ENCODE measurements at places on chromosomes 6 and 20.

- no peak for DNase-seq
Measured at GRCh38 chr6:89350281-89350966, 2.1 kb downstream of the UBE2J1 start.

DNA sequence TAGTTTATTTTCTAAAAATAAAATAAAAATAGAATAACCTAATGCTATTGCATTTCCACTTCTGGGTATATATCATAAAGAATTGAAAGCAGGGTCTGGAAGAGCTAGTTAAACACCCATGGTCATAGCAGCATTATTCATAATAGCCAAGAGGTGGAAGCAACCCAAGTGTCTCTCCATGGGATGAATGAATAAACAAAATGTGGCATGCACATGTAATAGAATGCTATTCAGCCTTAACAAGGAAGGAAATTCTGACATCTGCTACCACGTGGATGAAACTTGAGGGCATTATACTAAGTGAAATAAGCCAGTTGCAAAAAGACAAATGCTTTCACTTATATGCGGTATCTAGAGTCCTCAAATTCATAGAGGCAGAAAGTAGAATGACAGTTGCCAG, 130.8 kb downstream of the TIAM2 start:
- DNase-seq = no peak

GRCh38 chr6:107601406-107601805, 111.5 kb downstream of the SOBP start:
- no peak for DNase-seq

- no peak for DNase-seq
Measured at GRCh38 chr6:31830886-31831335, 3.4 kb downstream of the HSPA1B start.

GRCh38 chr6:36840432-36841403, 1.5 kb upstream of the CPNE5 start:
- DNase-seq = no peak

DNA sequence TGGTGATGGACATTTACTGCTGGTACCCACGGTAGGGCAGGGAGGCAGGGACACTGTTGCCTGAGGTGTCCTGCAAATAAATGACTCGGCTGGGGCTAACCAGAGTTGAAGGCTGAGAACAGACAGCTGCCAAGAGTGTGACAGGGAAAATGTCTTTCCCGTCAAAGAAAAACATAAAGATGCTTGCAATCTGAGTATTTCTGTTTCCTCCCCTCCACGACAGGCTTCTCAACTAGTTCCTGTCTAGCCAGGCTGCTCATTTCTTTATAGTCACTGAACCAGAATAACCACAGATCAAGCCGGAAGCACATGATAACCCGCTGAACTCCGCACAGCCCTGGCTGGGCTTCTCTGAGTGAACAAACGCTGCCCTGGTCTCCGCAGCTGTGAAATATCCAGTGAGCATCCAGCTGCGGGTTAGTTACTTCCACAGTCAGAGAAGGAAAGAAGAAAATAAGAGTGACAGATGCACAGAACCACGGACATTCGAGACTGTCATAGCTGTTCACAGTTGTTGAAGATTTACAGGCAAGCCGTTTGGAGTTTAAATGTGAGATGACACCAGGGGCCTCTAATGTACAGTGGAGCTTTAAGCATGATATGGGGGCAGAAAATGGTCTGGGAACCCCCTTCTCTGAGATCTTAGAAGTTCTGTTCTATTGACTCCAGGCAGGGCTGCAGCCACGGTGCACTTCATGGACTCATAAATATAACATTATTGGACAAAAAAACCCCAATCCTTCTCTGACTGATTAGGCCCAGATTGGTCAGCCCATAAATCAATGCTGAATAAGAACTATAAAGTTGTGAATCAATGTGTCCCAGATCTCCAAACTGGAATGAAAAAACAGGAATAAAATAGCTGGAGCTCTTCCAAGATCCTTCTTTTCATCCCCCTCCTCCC, 299.9 kb upstream of the SUPT3H start:
- no peak for DNase-seq

DNA sequence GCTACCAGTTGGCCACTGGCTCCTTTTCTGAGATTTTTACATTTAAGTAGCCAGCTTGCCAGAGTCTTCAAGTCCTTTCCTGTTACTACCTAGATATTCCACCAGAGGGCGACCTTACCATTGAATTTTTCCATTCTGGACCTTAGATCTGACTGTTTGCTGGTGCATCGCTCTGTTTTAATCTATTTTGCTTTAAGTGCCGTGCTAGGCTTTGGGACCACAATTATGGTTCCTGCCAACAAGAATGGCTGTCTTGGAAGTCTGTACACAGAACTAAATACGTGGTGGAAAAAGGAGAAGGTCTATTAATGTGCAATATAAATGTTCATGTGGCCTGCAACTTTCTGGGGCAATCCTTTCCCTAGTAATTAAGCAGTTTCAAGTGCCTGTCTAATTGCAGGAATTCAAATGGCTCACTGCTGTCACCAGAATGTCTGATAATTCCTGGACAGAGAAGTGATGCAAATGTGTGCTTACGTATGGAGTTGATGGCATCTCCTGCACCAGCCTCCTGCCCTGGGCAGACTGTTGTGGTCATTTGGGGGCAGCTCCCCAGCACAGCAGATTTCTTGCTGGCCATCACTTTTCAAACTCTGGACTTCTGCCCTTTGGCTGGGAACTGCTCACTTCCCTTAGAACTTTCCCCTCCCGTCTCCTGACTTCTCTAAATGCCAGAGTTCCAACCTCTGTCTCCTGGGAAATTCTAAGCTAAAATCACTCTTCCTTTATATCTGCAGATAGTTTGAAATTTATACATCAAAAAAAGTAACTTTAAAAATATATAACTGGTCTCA, 5.6 kb upstream of the HLA-DOA start:
- DNase-seq = no peak

DNA sequence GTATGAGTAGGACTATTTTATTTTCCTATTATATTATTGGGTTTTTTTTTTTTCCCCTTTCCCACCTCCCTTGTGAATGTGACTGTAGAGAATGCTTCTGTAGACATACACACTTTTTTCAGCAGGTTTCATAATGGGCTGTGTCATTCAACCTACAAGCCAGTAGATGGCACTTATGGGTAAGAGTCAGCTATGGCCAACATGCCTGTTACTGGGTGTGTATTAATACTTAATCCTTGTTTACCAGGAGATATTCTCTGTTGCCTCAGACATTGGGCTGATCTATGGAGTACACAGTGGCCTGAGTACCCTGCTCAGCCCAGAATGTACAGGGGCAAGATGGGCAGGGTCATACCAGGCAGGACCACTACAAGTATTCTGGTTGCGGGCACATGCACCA, 382.5 kb downstream of the EPHA7 start:
- DNase-seq = no peak

DNA sequence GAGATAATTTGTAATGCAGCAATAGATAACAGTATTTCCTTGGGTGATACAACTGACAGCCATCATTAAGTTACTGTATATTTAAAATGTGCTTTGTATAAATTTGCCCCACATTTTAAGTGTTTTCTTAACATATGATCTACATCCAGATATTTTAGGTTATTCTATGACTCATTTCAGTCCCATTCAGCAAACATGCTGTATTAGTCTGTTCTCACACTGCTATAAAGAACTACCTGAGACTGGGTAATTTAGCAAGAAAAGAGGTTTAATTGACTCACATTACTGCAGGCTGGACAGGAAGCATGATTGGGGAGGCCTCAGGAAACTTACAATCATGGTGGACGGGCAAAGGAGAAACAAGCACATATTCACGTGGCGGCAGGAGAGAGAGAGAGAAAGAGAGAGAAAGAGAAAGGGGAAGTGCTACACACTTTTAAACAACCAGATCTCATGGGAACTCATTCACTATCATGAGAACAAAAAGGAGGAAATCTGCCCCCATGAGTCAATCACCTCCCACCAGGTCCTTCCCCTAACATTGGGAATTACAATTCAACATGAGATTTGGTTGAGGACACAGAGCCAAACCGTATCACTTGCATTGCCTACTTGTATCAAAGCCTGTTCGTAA, 9.6 kb upstream of the CHD6 start:
- DNase-seq = no peak

- no peak for DNase-seq
Measured at GRCh38 chr6:48996461-48997119, 466.5 kb downstream of the MMUT start.

GRCh38 chr6:79188107-79188506, 46.4 kb downstream of the HMGN3 start:
- no peak for DNase-seq

GRCh38 chr20:63620991-63621390, 5.9 kb downstream of the GMEB2 start:
- DNase-seq = no peak

- DNase-seq = no peak
Measured at GRCh38 chr6:125421836-125422235, 120.1 kb upstream of the HDDC2 start.

DNA sequence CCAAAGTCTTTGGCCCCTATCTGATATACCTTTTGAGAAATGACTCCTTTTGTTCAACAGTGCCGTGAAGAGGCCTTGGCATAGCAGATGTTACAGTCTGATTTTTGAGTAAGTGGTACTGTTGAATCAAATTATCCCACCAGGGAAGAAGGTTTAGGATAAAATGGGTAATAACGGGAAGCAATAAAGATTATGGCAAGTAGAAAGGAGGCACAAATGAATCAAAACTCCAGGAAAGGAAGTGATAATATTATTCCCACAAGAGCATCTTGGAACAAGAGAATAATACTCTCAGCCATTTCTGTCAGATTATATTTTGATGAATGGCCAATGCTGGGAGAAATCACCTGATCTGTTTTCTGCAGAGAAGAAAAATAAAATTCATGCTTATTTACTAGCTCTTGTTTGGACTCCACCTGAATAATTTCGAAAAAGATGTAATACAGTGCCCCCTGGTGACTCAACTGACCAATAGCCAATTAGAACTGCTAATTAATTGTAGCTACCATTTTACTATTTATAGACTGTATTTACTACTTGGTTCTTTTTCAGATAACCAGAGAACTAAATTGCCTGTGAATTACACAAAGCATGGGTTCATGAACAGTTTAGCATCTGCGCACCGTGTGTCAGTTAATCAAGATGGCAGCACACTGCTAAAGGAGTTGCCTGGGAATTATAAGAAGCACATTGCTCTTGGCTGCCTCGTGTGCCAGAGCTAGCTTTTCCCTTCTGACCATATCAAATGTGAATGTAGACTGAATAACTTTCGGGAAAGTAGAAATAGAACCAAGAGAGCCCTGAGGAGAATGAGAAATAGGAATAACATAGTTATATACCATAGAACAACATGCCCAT, 78.5 kb upstream of the TRDN start:
- no peak for DNase-seq

DNA sequence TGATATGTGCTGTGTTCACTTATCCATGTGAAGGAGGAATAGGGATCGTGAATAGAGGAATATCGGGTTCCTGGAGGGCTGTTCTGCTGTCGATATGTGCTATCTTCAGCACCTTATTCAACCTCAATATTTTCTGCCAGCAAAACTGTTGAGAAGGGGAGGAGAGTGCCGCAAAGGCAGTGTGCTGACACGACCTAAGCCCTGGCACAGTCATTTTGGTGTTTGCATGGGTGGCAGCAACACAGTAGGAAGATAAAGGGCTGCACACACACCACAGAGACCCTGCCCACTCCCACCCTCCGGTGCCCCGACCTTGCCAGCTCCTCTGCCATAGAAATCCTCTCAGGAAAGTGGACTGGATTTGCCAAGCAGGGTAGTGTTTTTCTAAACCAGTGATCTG, 47.0 kb downstream of the ZDHHC14 start:
- no peak for DNase-seq

DNA sequence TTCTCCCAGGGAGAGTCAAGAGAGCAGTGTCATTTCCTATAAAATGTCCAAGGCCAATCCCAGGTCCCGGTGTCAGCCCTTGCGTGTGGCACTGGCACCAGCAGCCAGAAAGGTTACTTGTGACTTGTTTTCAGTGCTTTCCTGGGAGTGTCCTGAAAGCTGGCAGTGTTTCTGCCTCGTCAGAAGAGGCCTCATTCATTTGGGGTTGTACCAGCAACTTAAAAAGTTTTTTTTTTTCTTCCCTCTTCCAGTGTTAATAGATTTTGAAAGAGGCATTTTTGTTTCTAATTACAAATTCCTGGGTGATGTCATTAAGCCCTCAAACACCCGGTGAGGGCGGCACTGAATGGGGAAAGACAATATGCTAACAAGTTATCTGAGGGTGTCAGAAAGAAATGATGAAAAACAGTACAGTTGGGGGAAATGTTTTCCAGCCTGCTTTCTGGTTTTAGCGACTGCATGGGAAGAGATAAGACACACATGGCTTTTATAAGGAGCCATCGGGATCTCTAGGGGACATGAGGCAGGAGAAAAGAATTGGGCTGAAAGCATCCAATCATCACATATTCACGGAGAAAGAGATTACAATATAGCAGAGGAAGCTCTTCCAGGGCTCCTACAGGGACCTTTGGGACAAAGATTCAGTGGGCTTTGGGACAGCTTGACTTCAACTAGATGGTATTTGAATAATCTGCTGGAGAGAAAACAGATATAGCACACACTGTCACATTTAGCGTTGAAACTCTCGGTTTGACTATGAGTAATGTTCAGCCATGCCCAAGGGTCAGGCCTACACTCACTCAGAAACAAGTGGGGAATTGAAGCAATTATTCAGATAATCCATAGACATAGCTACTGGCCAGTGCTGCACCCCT, 153.0 kb downstream of the BCAS1 start:
- DNase-seq = no peak

- DNase-seq = no peak
Measured at GRCh38 chr6:102986086-102986485, 1592.6 kb downstream of the GRIK2 start.

DNA sequence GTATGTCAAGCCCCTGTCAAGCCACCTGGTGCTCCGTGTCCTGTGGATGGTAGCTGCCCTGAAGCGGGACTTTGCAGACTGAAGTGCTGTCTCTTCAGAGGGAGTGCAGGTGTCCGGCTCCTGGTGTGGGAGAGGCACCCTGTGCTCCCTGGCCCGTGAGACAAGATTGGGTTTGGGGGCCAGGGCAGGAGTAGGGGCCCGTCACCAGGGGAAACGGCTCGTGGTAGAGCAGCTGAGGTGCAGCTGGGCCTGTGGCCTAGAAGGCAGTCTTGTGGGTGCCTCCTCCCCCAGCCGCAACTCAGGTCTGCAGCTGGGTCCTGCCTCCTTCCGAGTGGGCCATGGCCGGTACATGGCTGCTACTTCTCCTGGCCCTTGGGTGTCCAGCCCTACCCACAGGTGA, at the start of gene PTCRA:
TSS of gene PTCRA (plus strand) at position 322 of the 400 bp plus-strand sequence. CDS start at position 339, 17 bp downstream.
- no peak for DNase-seq

GRCh38 chr6:19538096-19538495, 299.1 kb upstream of the ID4 start:
- DNase-seq = no peak

- no peak for DNase-seq
Measured at GRCh38 chr20:60754856-60755255, 497.2 kb upstream of the CDH4 start.

DNA sequence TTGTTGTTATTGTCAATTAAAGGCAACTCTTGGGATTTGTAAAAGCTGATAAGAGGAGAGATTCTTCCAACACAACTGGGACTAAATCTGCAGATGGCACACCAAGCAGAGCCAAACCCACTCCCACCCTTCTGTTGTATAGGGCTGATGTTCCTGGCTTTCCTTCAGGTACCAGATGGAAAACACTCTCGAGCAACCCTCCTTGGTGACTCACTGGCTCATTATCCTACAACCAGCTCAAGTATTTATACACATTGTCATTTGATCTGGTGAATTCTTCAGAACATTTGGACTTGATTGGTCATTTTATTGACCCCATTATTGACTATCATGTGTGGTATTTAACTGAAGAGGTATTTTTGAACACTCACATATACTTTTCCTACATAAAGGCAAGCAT, 190.3 kb upstream of the PCSK2 start:
- DNase-seq = no peak

GRCh38 chr20:805713-806112, 27.8 kb upstream of the FAM110A start:
- no peak for DNase-seq
